ENCODE measurements at places on chromosomes 4 and X. TPM values are rescaled to one million over a fixed set of nuclear protein-coding genes. Genes with fewer than 3 reads are reported as not detected.

DCHS2 gene
- 10.1 TPM for total RNA-seq

PRDM5 gene
- total RNA-seq: 11.8 TPM

SLC6A14 gene
- not detected for total RNA-seq

DKK2 gene
- 2.7 TPM for total RNA-seq

LRAT gene
- under 0.01 TPM for total RNA-seq

PHKA1 gene
- total RNA-seq: 2.7 TPM

MAGEA3 gene
- total RNA-seq: not detected

CCKAR gene
- 0.25 TPM for total RNA-seq

CLDN34 gene
- not detected for total RNA-seq

TMA16 gene
- 13.3 TPM for total RNA-seq

NAP1L2 gene
- 29.7 TPM for total RNA-seq

TCEAL5 gene
- 9.1 TPM for total RNA-seq

OTUD6A gene
- total RNA-seq: not detected

EDA gene
- 3.7 TPM for total RNA-seq

AVPR2 gene
- not detected for total RNA-seq

FRMPD4 gene
- total RNA-seq: 32.2 TPM

DMRTC1 gene
- not detected for total RNA-seq

TCEAL2 gene
- total RNA-seq: 26.6 TPM

RPS6KA3 gene
- 22.6 TPM for total RNA-seq

SUPT20HL1 gene
- total RNA-seq: not detected

DDIT4L gene
- 0.25 TPM for total RNA-seq

YY2 gene
- total RNA-seq: 0.98 TPM

HAND2 gene
- total RNA-seq: not detected

FATE1 gene
- total RNA-seq: not detected

CHRNA9 gene
- total RNA-seq: not detected

GAGE12F gene
- not detected for total RNA-seq

RIBC1 gene
- total RNA-seq: 0.74 TPM

SATL1 gene
- 0.98 TPM for total RNA-seq

MAGEA9B gene
- under 0.01 TPM for total RNA-seq

TMSB15B gene
- total RNA-seq: 15.0 TPM

Data from temporal lobe (tissue), 4 donors.